ENCODE measurements at places on chromosomes 11 and 22.

DNA sequence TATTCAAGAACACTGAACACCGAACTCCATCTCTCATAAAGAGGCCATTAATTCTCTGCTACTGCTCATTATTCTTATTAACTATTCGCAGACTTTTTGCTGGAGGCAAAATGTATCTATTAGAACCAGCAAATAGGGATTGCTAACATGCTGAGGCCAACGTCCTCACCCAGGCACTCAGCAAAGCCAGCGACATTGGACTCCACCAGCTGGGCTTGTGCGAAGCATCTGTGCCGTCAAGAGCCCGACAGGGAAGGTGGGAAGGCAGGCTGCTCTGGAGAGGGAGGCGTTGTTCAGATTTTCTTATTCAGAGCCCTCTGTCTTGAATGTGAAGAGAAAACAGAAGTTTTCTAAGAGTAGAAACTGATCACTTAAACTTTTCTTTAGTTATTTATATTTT, 615.6 kb upstream of the KIRREL3 start:
- DNase-seq = no peak

DNA sequence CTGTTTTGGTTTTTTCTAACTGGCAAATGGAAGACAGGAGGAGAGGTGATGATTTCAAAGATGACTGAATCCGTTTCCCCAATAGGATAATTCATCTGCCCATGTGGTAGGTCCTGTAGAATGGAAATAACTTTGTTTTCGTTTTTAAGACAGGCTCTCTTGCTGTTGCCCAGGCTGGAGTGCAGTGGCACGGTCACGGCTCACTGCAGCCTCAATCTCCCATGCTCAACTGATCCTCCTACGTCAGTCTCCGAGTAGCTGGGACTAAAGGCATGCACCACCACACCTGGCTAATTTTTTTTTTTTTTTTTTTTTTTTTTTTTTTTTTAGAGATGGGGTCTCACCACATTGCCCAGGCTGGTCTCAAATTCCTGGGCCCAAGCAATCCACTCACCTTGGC, 77.4 kb upstream of the BIRC3 start:
- no peak for DNase-seq

- DNase-seq = no peak
Measured at GRCh38 chr22:23158516-23159290, 13.4 kb downstream of the RAB36 start.

DNA sequence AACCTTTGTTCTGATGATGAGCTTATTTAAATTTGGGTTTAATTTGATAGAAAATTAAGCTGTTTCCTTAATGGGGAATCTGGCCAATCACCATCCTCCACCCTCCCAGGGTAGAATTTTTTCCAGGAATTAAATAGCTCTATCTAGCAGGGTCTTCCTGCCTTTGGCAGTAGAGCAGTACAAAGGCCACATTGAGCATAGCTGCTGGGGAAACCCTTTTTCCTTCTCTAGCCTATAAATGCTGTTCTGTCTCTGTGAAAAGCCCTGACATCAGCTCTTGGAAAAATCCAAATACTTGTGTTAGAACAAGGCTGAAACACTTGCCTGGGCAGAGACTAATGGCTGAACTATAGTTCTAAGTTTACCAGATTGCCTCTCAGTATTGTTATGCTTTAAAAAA, 55.1 kb downstream of the ARHGEF12 start:
- no peak for DNase-seq

DNA sequence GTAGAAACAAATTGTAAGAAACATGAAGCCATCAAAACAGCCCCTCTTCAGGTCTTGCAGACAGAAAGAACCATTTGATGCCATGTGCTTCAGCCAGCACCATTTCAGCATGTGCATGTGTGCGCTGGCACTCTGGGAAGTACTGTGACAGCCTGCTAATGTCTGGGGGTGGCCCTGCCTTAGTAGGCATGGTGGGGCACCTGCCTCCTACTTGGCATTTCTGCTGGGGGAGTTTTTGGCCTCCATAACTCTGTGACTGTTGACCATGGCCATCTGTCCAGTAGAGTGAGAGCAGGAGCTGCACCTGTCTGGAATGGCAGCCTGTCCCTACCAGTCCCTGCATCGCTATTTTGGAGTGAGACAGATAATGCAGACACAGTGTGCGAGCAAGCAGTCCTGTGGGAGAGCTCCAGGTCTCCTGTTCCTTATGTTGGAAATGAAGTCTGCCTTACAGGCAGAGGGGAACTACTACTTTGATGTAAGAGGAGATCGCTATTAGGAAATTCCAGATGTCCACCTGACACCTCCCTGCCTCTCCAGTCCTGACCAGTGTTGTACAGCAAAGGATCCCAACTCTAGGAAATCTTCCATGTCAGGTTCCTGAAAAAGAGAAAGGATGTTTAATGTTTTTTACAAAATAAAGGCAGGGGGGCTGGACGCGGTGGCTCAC, 102.5 kb downstream of the ATXN10 start:
- DNase-seq = no peak

GRCh38 chr11:68127714-68128681, 6.8 kb upstream of the CHKA start:
- DNase-seq = peak; percentile 18

GRCh38 chr22:31048570-31048969, 32.5 kb upstream of the SMTN start:
- no peak for DNase-seq

- no peak for DNase-seq
Measured at GRCh38 chr11:91585035-91585801, 639.4 kb upstream of the FAT3 start.

Data from AG09319 (cell line).